ENCODE measurements at places on chromosomes 6 and 20.

GRCh38 chr6:170436209-170436809, 116.8 kb downstream of the PSMB1 start:
- DNase-seq, result no peak

DNA sequence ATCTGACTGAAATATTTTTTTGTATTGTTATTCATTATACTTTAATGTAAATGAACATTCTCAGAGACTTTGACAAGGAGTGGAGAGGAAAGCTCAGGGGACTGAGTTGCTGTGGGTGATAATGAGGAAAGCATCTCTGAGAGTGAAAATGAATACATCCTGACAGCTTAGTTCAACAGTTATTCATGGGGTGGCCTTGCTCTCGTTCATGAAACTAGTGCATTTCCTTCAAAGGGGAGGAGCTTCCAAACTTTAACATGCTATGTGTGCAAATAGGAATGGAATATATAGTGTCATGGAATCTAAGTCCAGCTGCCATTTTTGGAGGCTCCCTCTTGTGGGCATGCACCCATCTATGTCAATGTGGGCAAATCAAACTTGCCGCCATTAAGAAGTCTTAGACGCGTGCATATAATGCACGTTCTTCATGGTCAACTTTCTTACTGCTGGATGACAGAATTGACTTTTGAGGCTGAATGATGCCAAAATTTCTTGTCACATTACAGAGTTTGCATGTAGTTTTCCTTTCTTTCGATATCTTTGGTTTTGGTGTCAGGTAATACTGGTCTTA, 124.3 kb upstream of the TMEM170B start:
- no peak for DNase-seq

DNA sequence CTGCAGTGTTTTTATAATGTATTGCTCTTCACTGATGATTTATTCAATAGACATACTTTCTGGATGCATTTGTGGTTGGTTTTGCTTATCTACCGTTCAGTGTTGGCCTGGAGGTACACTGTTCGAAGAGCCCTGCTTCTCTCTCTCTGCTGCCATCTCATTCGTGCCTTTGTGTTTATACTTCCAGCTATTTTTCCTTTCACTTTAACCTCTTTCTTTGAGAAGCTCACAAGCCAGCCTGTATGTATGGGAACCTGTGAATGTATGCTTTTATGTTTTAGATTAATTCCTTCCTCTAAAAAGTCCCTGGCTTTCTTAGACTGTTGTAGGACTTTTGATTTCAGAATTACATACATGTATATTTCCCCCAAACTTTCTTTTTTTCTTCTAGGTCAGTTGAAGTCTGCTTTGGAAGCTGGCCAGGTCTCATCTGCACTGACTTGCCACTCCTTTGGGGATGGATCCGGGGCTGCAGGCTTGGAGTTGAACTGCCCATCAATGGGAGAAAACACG, 83.0 kb downstream of the SCAND1 start:
- no peak for DNase-seq

GRCh38 chr6:16688436-16688835, 72.8 kb downstream of the ATXN1 start:
- DNase-seq, result no peak

DNA sequence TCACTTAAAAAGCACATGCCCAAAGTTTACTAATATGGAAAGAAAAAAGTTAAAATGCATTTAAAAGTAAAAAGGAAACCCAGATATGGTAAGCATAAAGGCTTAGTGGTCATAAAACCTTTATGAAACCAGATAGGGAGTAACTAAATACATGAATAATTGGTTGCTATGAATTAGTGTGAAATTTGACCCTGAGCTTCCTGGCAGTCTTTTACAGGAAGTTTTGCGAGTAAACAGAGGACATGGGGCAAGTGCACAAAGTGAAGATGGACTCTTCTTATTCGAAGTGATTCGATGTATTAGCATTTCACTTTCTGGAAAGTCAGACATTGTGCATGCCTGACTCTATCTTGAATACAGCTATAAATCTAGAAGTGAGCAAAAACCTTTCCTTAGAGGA, 90.9 kb upstream of the MLIP start:
- DNase-seq, result no peak

DNA sequence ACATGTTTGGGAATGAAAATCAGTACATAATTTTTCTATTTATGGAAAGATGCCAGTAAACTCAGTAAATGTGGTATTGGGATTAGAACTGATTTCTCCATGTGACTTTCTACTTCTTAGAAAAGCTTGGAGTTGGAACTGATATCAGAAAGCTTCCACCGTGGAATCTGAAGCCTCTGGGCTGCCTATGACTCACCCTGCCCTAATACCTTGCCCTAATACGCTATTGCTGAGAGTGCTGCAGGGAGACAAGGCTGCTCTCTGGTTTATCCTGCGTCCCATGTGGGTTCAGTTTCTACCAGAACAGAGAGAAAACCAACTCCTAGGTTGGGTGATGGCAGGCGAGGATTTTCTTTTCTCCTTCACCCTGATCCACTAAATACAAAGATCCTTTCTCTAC, 3.3 kb upstream of the STMND1 start:
- no peak for DNase-seq

DNA sequence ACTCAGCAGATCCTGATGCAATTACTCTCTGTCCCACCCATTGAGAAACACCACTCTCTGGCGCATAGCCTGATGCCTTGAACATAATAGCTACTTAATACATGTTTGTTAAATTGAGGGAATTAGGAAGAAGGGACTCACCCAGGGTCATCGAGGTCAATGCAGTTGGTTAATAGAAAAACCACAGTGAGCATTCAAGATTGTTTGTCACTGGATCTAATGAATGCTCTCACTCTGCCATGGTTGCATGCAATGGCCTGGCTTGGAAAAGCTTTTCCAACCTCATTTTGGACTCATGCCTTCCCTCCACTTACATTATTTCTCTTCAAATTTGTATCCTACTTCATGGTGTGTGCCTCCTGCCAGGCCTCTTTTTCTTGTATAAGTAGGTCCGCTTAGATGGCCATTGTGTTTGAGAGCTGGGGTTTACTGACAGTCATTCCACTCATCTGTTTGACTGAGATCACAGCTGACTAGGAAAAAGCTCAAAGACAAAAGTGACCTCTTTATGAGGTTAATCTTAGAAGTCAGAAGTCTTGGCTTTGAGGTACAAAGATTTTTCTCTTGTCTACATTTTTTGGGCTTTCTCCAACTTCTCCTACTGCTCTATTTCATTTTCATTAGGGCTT, 154.8 kb upstream of the RAB32 start:
- no peak for DNase-seq

GRCh38 chr20:36036688-36037087, 68.3 kb downstream of the CNBD2 start:
- DNase-seq, result no peak

DNA sequence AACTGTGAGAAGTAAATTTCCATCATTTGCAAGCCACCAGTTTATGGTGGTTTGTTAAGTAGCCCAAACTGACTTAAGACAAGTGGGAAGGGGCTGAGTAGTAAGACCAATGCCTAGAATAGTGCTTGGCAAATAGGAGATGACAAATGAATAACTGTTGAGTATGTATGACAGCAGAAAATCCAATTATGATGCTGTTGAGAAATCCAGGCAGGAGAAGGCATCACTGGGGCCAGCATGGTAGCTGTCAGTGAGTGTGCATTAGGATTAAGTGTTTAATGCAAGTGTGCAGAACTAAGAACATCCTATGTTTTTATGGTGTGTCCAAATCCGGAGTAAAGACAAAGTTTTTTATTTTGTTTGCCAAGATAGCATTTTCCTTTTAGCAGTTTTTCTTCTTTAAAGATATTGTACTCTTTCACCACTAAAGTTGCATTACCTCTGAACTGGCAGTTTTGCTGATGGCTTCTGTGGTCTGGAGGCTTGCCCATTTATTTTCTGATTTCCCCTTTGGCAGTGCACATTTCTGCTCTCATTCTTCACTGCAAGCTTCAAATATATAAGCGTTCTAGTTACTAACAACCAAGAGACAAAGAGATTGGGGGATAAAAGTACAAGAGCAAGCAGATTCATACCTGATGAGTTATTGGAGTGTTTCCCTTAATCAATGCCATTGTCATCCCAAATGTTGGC, 289.7 kb downstream of the KCNQ5 start:
- DNase-seq, result no peak

DNA sequence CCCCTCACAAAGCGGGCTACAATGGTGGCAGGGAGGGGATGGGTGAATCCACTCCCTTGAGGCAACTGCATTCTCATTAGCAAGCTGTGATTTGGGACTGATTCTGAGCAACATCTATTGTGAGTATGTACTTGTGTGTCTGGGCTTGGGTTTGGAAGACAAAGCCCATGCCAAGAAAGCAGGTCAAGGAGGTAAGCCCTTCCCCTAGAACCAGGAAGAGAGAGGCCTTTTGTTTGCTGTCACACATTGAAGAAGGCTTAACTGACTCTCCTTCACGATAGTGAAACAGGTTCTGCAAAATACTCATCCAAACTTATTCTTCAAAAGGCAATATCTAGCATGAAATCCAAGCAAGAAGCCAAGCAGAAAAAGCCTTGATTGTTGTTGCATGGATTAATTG, 403.1 kb upstream of the ID4 start:
- no peak for DNase-seq

Data from Ammon's horn (tissue), 1 donor.